ENCODE measurements at places on chromosomes 12 and 14. TPM values are rescaled to one million over a fixed set of nuclear protein-coding genes. Genes with fewer than 3 reads are reported as not detected.

- DNase-seq = no peak
These were observed 33.8 kb upstream of the TSPAN9 start for GRCh38 chr12:3043406-3043805.

Gene LUM
- 4.5 TPM for total RNA-seq

Gene CEBPE
- total RNA-seq = not detected

GRCh38 chr14:83300476-83301064 is 1766.9 kb upstream of the SEL1L start:
- DNase-seq = peak; percentile 11

DNA sequence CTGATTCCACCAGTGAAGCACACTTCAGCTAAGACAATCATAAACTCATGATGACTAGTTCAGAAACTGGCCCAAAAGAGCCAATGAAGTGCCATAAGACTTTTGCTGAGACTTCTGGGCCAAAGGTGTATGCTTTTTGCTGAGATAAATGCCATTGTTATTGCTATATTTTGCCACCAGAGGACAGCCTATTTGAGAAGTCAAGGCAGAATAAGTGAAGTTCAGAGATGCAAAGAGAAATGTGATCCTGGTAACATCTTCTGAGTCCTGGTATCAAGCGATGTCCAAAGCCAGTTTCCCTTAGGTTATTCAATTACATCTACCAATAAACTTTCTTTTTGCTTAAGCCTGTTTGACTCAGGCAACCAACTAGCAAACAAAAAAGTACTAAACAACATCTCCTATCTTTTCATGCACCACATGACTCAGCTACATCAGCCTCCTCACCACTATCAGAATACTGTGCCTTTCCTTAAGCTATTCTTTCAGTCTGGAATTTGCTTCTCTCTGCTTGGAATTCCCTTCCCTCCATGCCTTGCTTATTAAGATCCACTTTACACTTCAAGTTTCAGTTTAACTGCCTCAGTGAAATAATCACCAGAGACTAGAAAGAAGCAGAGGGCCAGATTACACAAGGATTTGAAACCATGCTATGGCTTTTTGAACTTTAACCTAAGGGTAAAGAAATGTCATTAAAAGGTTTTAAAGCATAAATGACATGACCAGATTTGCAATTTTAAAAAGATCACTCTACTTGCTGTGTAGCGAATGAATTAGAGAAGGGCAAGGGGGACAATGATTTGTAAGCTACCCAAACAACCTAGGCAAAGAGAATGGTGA is 14.0 kb downstream of the CRY1 start:
- peak; percentile 8 for DNase-seq
